ENCODE measurements at places on chromosomes 16 and 17.

DNA sequence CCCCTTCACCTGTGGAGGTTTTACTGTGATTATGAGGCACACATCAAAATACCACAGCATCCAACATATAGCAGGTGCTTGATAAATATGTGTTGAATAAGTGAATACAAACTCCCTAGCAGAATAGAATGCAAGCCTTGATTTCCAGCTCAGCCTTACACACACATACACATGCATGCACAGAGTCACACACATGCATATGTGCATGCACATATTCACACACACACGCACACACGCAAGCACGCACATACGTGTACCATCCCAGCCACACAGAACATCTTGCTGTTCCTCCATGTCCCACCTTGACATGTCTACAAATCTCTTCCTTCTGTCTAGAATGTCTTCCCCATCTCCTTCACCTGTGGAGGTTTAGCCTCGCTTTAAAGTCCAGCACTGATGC is 160.1 kb downstream of the GRIN2A start:
- no peak for DNase-seq

- no peak for DNase-seq
Measured at GRCh38 chr16:67150833-67151396, at the start of gene B3GNT9. Gene B3GNT9, minus strand, starts transcription at chr16:67150998. Its CDS starts 513 bp downstream, at chr16:67150485.

DNA sequence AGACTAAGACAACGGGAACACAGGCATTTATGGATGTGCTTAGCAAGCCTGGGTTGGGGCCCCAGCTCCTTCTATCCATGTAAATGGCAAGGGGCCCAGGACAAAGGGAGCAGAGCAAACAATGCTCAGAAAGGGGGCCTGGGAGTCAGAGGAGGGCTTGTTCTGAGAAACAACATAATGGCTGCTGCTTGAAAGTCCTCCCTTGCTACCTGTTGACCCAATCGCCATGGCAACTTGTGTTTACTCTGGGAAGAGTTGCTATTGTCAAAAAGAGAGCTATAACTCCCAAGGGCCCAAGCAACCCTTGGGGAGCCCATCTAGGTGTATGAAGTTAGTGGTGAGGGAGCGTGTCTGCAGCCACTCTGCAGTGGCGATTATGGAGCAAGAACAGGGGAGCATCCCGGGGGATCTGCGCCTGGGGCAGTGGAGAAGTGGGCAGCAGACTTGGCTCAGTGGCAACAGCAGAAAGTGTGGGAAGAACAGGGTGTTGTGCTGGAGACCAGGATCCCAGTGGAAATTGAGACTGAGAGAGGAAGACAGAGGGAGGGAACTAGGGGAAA is 118.7 kb upstream of the NLRP1 start:
- DNase-seq = no peak

DNA sequence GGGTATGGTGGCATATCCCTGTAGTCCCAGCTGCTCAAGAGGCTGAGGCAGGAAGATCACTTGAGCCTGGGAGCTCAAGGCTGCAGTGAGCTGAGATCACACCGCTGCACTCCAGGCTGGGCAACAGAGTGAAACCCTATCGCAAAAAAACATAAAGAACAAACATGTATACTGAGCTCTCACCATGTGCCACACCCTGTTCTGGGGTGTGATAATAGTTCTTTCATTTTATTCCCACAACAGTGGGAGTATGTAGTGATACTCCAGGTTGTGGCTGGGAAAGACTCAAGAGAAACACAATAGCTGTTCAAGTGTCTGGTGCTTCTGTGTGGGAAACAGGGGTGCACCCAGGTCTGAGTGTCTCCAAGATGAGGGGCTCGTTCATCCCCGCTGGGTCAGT is 90.7 kb downstream of the SOCS1 start:
- DNase-seq = no peak

DNA sequence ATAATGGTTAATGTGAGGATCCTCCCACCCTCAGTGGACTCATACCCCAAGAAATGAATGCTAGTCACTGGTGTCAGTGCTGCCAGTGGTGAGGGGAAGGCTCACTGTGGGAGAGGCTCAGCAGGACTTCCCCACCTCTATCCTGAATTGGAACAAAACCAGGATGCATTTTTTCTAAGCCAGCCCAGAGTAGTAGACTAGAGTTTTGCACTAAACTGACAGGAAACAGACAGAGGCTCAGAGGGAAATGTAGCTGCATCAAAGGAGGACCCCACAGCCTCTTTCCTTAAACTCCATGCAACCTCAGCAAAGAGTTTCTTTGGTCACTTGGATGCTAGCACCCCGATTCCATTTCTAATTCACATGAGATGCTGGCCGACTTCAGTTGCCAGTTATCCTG is 10.7 kb upstream of the SKAP1 start:
- no peak for DNase-seq

- DNase-seq = peak; percentile 30
Measured at GRCh38 chr16:67872631-67873434, at the start of gene EDC4. Gene EDC4, plus strand, starts transcription at chr16:67873052. Its CDS starts 210 bp downstream, at chr16:67873262.
